ENCODE measurements at places on chromosomes 3 and 15.

GRCh38 chr3:101939361-101940049 is 90.2 kb downstream of the NFKBIZ start:
- H3K36me3 ChIP-seq: no peaks in the 10 kb centered on the region
- H3K27me3 ChIP-seq: no peaks in the 10 kb centered on the region
- DNase-seq: no peak
- peak overlapping the region; percentile 82 for H3K27ac ChIP-seq
- no peak overlapping the region for H3K4me3 ChIP-seq
- peaks cover 39% of the 10 kb centered on the region for H3K4me1 ChIP-seq

GRCh38 chr3:196219194-196219969 is 3.0 kb downstream of the SLC51A start:
- DNase-seq: no peak
- no peaks in the 10 kb centered on the region for H3K27me3 ChIP-seq
- no peak overlapping the region for H3K4me3 ChIP-seq
- H3K27ac ChIP-seq: no peak overlapping the region

- peaks cover 8% of the 10 kb centered on the region for H3K4me1 ChIP-seq
- H3K4me3 ChIP-seq: no peak overlapping the region
- no peaks in the 10 kb centered on the region for H3K27me3 ChIP-seq
- no peak for DNase-seq
- H3K36me3 ChIP-seq: no peaks in the 10 kb centered on the region
These were observed 151.6 kb downstream of the FOXB1 start for GRCh38 chr15:60155661-60156060.

- H3K27ac ChIP-seq: no peak overlapping the region
- H3K4me1 ChIP-seq: no peaks in the 10 kb centered on the region
- no peak overlapping the region for H3K4me3 ChIP-seq
- no peaks in the 10 kb centered on the region for H3K27me3 ChIP-seq
- DNase-seq: no peak
These were observed 18.5 kb upstream of the CMTM8 start for GRCh38 chr3:32220006-32220405.

GRCh38 chr3:9491506-9491905 is 62.1 kb downstream of the LHFPL4 start:
- no peaks in the 10 kb centered on the region for H3K27me3 ChIP-seq
- H3K4me1 ChIP-seq: no peaks in the 10 kb centered on the region
- H3K4me3 ChIP-seq: no peak overlapping the region
- H3K27ac ChIP-seq: no peak overlapping the region
- no peak for DNase-seq

DNA sequence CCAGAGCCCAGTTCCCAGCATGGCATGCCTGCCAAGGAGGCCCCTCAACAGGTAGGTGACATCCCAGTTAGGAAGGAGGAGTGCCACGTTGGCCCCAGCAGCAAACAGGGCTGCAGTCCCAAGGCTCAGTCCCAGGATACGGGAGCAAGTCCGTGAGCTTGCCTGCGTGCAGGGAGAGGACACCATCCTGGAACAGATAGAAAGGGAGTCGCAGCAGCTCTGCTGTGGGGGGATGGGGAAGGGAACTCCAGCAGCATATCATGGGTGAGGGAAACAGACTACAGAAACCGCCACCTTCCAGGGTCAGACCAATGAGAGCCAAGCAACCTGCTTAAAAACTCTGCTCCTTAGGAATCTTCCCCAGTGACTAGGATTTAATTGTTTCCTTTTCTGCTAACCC is 9.4 kb upstream of the DYNLT2B start:
- H3K27me3 ChIP-seq: no peaks in the 10 kb centered on the region
- H3K36me3 ChIP-seq: no peaks in the 10 kb centered on the region

DNA sequence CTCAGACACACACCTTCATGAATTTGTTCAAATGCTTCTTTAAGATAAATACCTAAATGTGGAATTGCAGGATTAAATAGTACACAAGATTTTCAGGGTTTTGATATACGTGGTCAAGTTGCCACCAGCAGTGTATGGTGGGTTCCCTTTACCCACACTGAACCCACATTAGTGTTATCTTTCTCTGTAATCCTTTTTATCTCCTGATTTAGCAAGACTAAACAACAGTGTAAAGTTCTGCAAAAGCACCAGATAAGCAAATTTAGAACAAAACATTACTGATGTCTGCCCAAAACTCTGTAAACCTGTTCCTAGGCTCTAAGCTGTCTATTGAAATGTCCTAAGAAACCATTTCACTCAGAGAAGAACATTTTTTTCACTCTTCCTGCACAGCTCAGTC is 352.9 kb downstream of the FHIT start:
- no peaks in the 10 kb centered on the region for H3K36me3 ChIP-seq
- no peak for DNase-seq
- H3K4me1 ChIP-seq: no peaks in the 10 kb centered on the region
- no peaks in the 10 kb centered on the region for H3K27me3 ChIP-seq

- no peak for DNase-seq
- no peaks in the 10 kb centered on the region for H3K36me3 ChIP-seq
- H3K27ac ChIP-seq: no peak overlapping the region
- H3K4me3 ChIP-seq: no peak overlapping the region
- peaks cover 3% of the 10 kb centered on the region for H3K27me3 ChIP-seq
These were observed 109.0 kb upstream of the CTDSPL start for GRCh38 chr3:37752649-37753025.

DNA sequence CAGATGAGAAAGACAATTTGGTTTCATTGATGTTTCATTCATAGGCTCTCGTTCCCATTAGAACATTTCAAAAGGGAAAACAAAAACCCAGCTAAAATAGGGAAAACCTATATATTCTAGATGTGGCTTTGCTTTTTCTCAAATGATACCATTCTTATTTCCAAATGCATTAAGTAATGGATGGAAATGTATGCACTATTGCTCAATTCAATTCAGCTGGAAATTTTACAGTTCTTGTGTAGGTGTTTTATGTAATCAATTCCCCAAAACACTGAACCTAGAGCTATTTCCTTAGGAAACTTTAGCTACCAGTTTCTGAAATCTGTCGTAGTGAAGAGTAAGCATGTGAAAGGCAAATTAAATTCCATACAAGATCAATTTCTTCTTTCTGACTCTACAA is 11.7 kb downstream of the IL1RAP start:
- H3K4me3 ChIP-seq: no peak overlapping the region
- no peaks in the 10 kb centered on the region for H3K27me3 ChIP-seq
- H3K4me1 ChIP-seq: peaks cover 48% of the 10 kb centered on the region
- no peak overlapping the region for H3K27ac ChIP-seq

- no peaks in the 10 kb centered on the region for H3K27me3 ChIP-seq
- peaks cover 14% of the 10 kb centered on the region for H3K4me1 ChIP-seq
- H3K4me3 ChIP-seq: no peak overlapping the region
- H3K27ac ChIP-seq: peak overlapping the region; percentile 61
These were observed 15.2 kb downstream of the FSTL1 start for GRCh38 chr3:120435621-120436020.

DNA sequence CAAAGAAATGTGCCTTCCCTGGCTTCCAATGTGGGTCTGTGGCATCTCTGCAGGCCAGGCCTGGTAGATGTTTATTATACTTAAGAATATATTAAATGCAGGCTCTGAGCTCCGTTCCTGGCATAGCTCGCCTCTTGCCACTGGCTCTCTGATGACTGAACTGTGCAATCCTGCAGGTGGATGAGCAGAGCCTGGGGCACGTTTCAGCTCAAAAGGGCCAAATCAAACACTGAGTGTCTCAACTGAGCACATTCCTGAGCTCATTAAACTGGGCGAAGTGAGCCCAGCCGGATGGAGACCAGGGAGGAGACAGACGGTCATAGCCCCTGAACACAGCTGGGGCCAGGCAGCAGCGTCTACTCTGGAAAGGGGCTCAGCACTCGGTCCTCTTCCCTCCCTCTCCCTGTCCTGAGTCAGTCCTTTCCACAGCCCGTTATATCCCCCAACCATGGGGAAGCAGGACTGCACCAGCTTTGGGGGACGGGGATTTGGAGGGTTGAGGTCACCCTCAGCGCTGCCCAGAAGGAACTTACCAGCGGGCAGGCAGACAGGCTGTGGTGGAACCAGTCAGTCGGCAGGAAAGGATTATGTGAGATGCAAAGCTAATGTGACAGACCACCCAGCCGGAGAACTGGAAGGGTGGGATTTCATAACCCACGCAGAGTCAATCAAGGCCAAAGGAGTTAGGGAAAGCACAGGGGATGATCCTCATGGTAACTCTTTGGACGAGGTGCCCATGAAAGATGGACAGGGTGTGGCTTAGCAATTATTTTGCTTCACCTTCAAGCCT is 77.4 kb upstream of the ANKRD34C start:
- no peak overlapping the region for H3K27ac ChIP-seq
- no peaks in the 10 kb centered on the region for H3K4me1 ChIP-seq
- H3K36me3 ChIP-seq: no peaks in the 10 kb centered on the region
- H3K27me3 ChIP-seq: peaks cover 47% of the 10 kb centered on the region
- DNase-seq: no peak

DNA sequence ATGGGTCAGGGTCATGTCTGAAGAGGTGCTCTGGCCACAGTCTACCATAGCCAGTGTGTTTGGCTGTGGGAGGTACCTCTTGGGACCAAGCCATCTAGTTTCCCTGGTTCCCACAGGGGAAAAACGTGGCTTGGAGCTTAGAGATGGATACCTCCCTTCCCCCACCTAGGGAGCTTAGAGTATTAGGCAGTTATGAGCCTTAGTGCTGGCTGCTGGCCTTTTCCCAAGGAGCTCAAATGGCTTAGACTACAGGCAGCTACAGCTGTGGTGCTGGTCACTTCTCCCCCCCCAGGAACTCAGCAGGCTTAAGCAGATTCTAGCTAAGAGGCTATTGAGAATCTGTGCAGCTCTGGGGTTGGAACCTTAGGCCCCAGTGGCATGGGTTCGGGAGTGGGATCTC is 591.2 kb downstream of the NSUN3 start:
- no peaks in the 10 kb centered on the region for H3K27me3 ChIP-seq
- H3K4me3 ChIP-seq: no peak overlapping the region
- no peaks in the 10 kb centered on the region for H3K36me3 ChIP-seq
- DNase-seq: no peak
- no peak overlapping the region for H3K27ac ChIP-seq

DNA sequence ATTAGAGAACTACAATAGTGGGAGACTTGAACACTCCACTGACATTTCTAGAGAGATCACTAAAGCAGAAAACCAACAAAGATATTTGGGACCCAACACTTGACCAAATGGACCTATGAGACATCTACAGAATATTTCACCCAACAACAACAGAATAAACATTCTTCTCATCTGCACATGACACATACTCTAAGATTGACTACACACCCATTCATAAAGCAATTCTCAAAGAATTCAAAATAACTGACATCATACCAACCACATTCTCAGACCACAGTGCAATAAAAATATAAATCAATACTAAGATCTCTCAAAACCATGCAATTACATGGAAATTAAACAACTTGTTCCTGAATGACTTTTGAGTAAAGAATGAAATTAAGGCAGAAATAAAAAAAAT is 473.7 kb downstream of the LPP start:
- peaks cover 28% of the 10 kb centered on the region for H3K4me1 ChIP-seq
- H3K4me3 ChIP-seq: no peak overlapping the region
- DNase-seq: no peak
- H3K27me3 ChIP-seq: no peaks in the 10 kb centered on the region
- no peaks in the 10 kb centered on the region for H3K36me3 ChIP-seq

GRCh38 chr3:39843440-39843839 is 34.0 kb downstream of the MYRIP start:
- H3K36me3 ChIP-seq: no peaks in the 10 kb centered on the region
- H3K27me3 ChIP-seq: no peaks in the 10 kb centered on the region
- no peak overlapping the region for H3K27ac ChIP-seq
- no peaks in the 10 kb centered on the region for H3K4me1 ChIP-seq
- H3K4me3 ChIP-seq: no peak overlapping the region

DNA sequence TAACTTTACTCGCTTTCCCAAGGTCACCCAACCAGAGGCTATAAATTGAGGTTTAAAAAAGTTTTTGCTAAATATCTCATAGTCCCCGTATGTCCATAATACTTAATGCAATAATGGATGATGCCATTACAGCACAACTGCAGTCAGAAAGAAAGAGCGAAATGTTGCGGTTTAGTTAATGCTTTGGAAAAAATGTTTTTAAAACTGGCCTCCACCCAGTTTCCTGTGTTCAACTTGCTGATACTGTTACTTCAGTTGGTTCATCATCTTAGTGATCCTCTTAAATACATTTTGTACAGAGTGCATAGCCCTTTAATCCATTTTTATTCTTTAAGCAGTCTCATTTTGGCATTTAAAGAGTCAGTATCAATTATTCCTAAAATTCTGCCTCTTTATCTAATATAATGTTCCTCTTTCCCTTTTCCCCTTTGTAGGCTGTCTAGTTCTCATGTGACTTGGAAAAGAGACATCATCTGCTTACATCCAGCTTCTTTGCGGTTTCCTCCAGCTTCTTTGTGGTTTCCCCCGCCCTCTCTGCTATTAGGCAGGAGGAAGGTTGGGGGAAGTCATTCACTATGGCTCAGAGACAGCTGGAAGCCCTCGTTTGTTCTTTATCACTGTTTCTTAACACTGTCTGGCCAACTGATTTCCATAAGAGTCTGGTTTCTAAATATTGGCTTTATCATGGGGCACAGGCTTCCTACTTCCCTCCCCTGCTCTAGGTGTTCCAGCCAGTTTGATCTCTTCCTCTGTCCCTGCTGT is 154.3 kb downstream of the GOLIM4 start:
- H3K4me3 ChIP-seq: no peak overlapping the region
- no peak for DNase-seq
- H3K27me3 ChIP-seq: peaks cover 7% of the 10 kb centered on the region

- H3K36me3 ChIP-seq: no peaks in the 10 kb centered on the region
- no peak overlapping the region for H3K27ac ChIP-seq
- no peaks in the 10 kb centered on the region for H3K27me3 ChIP-seq
- H3K4me3 ChIP-seq: no peak overlapping the region
These were observed 82.6 kb upstream of the SMAD3 start for GRCh38 chr15:66982816-66983215.

GRCh38 chr3:33063651-33064051 is 33.3 kb downstream of the GLB1 start:
- H3K4me3 ChIP-seq: no peak overlapping the region
- no peaks in the 10 kb centered on the region for H3K27me3 ChIP-seq
- peaks cover 29% of the 10 kb centered on the region for H3K36me3 ChIP-seq
- H3K4me1 ChIP-seq: no peaks in the 10 kb centered on the region
- no peak overlapping the region for H3K27ac ChIP-seq

DNA sequence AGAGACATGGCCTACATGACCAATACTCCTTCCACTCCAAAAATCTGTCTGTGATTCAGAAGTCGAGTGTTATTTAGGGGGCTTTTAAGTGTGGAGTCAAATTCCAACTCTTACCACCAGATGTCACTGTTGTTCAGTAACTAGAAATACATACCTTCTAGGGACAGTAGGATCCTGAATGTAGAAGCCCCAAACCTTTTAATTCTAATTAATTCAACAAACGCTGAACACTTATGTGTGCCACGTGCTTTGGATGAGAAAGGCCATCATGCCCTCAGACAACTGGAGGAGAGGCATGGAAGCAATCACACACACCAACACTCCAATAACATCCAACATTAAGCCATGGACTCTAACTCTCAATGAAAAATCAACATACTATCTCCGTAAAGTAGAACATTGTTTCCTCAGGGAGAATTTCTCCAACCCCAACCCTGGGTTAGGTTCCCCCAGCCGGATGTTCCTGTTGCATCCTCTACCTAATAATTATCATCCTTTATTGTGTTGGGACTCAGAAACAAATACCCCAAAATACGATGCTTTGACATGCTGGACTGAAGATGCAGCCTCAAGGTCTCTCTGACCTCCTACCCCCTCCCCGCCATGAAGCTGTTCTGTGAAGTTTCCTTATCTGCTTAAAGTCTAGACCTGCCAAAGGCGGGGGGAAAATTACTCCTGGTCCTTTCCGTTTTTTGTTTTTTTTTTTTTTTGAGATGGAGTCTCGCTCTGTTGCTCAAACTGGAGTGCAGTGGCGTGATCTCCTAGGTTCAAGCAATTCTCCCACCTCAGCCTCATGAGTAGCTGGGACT is 8.0 kb upstream of the CCDC13 start:
- no peaks in the 10 kb centered on the region for H3K27me3 ChIP-seq
- H3K36me3 ChIP-seq: peaks cover 27% of the 10 kb centered on the region
- no peak overlapping the region for H3K27ac ChIP-seq
- H3K4me1 ChIP-seq: peaks cover 27% of the 10 kb centered on the region
- DNase-seq: no peak

All from RWPE2 (cell line).